ENCODE measurements at places on chromosomes 4 and X.
A peak's percentile ranks its signal among the peaks of the same experiment; 100 is the strongest.

- no peak for DNase-seq
Measured at GRCh38 chr4:113173126-113173792, 123.8 kb downstream of the ANK2 start.

GRCh38 chrX:83305381-83305780 is 202.7 kb upstream of the POU3F4 start:
- no peak for DNase-seq

GRCh38 chrX:6053141-6053540 is 175.5 kb downstream of the NLGN4X start:
- DNase-seq = peak; percentile 76

DNA sequence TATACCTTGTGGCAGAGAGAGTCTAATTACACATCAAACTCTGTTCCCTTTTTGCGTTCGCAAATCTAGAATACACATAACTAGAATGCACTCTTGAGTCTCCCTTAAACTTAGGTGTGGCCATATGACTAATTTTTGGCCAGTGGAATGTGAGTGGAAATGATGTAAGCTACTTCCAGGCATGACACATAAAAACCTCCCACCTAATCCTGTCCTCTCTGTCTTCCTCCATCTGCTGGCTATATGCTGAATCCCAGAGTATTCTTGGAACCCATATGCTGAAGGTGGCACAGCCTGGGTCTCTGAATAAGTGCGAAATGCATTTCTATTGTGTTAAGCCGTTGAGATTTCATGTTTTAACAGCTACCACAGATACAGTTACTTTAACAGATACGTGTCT is 269.9 kb upstream of the NRK start:
- no peak for DNase-seq

DNA sequence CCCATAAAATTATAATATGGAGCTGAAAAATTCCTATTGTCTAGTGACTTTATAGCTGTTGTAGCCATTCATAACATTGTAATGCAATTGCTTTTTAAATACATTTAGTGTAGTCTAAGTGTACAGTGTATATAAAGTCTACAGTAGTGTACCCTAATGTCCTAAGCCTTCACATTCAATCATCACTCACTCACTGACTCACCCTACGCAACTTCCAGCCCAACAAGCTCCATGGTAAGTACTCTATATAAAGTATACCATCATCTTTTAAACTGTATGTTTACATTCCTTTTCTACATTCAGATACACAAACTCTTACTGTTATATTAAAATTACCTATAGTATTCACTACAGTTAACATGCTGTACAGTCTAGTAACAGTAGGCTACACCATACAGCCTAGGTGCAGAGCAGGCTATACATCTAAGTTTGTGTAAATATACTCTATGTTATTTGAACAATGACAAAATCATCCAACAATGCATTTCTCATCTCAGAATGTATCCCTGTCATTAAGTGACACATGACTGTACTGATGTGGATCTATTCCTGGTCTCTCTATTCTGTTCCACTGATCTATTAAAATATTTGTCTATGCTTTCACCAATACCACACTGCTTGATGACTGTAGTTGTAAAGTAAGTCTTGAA is 33.7 kb downstream of the CLOCK start:
- DNase-seq = no peak

DNA sequence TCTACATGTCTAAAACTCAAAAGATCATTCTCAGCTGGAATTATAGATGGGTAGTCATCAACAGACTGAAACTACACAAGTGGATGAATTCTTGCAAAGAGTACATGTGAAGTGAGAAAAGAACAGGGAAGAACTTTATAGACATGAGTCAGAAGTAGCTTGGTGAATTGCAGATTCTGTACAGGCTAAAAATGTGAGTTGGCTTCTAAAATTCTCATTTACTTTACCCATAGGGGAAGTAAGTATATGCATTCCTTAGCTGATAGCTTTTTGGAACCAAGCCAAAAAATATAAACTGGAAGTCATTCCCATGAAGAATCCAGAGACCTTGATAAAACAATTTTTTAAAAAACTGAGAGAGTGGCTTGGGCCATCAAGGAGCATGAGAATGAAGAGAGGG is 584.2 kb upstream of the FTHL17 start:
- DNase-seq = no peak

- no peak for DNase-seq
Measured at GRCh38 chr4:112817933-112818593, 181.1 kb downstream of the LARP7 start.

DNA sequence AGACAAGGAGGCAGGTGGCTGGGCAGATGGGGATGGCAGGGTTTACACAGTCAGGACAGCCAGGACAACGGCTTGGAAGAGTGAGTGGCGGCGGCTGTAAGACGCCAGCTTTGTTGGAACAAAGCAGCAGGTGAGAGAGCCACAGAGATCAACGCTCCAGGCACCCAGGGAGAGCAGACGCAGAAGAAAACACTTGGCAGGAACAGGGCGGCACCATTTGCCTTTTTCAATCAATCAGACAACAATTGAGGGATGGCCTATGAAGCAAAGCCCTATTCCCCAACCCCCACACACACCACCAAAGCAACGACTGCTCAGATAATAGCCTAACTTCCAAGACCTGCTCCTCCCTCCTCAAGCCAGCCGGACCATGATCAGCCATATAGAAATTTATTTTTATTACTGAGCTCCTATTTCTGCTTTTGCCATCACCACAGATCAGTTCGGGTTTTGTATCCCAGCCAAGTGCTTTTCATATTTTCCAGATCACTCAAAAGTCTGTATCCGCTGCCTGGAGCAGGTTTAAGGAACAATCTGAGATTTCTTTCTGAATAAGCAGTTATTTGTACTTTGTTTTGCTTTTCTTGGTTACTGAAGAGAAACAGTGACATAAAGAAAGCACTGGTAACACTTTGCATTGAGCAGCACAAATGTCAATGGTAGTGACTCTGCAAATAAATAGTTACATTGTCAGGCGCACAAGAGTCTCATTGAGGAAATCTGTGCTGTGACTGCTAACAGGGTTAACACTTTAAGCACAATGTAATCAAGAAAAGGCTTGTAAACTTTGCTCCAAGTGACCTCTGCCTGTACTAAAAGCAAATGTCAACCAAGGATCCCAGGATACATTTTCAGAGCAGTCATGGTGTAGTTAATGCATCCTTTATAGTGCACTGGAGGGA is 81.8 kb upstream of the RBPJ start:
- DNase-seq = peak; percentile 87

DNA sequence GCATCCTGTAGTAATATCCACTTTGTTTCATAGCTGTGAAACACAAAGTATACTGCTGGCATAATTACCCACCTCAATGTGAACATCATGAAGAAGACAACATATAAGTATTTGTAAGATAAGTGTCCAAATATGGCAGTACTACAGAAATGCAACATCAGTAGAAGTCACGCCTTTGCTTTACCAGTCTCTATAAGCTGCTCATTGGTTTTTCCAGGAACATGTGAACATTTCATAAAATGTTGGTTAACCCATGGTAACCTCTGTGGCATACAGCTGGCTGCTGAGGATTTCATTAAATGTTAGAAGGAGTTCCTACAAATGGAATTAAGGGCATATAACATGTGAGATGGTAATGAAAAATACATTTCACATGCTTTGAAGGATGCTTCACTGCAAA is 77.6 kb downstream of the PPP3CA start:
- no peak for DNase-seq

DNA sequence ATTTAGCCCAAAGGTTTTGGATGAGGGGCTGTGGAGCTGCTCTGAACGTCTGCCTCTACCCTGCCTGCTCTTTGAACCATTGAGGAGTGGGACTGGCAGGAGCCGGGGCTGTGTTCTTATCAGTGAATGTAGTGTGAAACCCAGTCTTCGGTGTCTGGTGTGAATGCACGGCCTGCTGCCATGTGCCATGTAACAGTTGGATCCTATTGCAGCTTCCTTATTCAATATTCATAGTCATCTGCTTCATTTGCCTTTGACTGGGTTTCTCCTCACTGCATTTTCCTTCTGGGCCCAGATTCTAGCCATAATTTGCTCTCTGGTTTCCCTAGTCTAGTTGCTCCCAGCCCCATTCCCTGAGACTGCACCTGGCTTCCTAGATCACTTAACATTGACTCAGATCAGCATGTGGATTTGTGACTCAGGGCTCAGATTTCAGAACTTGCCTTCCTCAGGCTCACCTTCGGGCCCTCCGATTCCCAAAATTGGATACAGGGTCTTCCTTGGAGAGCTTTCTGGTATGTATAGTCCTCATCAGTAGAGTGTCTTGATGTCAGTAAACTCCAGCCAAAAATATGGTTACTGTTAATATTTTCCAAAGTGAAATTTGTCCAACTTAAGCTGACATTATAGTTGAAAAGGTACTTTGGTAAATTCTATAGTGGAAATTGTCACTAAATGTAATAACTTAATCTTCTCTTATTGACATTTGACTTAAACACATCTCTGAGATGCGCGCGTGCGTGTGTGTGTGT is 94.0 kb upstream of the DDIT4L start:
- DNase-seq = no peak

- no peak for DNase-seq
Measured at GRCh38 chrX:154350429-154351182, 23.8 kb downstream of the FLNA start.

DNA sequence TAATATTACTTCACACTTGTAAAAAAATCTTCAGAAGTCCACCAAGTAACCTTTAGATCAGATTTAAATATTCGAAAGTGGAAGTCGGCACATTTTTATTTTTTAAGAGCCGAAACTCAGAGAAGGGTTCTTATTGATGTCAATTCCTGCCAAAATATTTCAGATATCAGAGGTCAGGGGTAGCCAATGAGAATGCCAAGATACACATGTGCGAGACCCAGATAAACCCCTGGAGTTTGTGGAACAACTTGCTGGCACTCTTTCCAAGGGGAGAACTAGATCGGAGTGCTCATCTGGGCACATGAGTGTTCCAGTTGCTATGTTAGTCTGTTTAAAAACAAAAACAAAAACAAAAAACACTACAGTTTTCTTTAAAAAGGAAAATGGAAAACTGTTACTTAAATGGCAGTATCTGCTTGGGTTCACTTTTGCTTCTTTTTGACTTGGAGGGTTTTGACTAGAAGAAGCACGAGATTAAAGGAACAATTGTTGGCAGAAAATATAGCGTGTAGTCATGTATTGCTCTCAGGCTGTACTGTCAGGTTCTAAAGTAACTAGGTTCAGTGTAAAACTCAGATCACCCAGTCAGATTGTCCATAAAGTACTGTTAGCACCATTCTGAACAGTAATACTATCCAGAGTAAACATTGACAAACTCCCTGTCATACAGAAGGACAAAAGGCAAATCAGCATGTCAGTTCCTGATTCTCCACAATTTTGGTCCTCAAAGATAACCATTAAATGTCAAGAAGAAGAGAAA is 188.0 kb upstream of the PACRGL start:
- DNase-seq = peak; percentile 32

DNA sequence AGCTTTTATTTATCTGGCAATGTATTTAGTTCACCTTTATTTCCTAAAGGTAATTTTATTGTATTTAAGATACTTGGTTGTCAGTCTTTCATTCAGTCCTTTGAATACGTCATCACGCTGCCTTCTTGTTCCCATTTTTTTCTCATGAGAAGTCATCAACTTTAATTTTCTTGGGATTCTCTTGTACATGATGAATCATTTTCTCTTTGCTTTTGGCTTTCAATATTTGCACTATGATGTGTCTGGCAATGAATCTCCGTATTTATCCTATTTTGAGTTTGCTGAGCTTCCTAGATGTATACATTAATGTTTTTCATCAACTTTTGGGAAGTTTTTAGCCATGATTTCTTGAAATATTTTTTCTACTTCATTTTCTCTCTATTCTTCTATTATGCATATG is 28.4 kb downstream of the CLDN2 start:
- no peak for DNase-seq

GRCh38 chrX:71870208-71871098 is 40.2 kb upstream of the NHSL2 start:
- no peak for DNase-seq

DNA sequence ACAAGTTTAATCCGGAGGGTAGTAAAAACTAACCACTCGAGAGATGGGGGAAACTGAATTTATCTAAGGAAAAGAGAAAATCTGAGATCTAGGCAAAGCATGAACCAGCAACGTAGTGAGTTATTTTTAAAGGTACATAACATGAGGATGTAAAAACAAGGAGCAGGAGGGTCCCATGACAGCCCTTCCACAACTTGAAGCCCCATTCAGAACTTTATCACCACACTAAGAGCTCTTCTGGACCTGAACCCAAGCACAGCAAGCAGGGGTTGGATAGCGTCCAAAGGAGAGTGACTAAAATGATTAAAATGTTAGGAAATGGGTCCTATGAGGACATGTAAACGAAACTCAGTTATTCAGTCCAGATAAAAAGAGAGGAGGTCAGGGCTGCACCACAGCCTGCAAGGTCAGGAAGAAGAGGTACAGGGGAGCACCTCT is 16.2 kb downstream of the SH3RF1 start:
- DNase-seq = no peak

DNA sequence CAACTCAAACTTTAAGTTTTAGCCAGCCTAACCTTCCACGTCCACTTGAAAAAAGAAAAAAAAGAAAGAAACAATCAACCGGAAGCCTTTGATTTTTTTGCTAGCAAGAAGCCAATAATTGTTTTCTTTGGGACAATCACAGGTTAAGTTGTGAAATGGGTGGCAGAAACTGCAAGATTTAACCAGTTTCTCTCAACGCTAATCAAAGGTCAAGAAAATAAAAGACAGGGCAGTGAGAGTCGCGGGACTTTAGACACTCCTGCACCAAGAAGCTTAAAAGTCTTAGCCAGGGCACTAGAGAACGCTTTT is 1.0 kb downstream of the ACSL1 start:
- DNase-seq = no peak

DNA sequence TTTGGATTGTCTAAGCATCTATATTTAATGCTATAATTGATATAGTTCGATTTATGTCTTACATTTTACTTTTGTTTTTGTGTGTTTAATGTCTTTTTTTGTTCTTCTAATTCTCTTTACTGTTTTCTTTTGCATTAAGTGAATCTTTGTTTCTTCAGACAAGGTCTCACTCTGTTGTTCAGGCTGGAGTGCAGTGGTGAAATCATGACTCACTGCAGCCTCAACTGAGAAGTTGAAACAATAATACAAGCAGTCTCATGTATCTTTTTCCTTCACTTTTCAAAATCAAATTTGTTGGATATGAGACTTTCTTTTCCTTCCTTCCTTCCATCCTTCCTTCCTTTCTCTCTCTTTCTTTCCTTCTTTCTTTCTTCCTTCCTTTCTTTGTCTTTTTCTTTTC is 1401.6 kb downstream of the ADGRL3 start:
- no peak for DNase-seq

GRCh38 chrX:102624105-102624504 is 24.8 kb downstream of the ARMCX5 start:
- no peak for DNase-seq

- DNase-seq = no peak
Measured at GRCh38 chr4:7105276-7105675, 37.4 kb upstream of the GRPEL1 start.

- DNase-seq = no peak
Measured at GRCh38 chrX:86946569-86946968, 571.0 kb upstream of the KLHL4 start.

DNA sequence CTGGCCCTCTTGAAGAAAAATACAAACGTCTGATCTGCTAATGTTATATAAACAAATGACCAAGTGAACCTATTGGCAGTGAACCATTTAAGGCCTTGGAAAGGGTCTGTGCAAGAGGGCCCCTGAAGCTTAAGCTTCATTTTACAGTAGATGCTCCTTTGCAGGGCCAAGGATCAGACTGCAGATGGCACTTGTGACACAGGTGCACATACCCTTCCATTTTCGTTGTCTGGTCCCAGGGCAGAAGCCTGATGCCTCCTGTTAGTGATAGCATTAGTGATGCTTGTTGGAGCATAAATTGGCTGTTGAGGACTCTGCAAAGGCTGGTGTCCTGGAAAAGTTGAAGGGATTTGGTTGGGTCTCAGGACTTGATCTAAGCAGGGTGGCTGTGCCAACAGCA is 46.5 kb downstream of the ETNPPL start:
- DNase-seq = no peak
